ENCODE measurements at places on chromosomes 12 and 14.

DNA sequence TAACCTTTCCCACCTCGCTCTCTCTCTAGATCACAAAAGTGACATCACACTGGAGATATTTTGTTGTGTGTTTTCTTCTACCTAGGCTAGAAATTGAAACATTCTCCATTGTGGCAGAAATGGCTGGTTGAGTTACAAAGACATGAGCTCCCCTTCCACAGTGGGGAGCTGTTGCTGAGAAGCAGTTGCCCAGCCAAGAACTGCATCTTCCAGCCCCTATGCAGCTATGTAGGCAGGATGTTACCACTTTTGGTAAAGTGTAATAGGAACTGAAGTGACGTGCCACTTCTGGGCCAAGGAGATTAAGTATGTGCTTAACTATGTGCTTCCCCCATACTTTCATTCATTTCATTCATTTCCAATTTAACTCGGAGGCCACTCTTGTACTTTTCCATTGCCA, 138.7 kb upstream of the E2F7 start:
- no peak for DNase-seq

DNA sequence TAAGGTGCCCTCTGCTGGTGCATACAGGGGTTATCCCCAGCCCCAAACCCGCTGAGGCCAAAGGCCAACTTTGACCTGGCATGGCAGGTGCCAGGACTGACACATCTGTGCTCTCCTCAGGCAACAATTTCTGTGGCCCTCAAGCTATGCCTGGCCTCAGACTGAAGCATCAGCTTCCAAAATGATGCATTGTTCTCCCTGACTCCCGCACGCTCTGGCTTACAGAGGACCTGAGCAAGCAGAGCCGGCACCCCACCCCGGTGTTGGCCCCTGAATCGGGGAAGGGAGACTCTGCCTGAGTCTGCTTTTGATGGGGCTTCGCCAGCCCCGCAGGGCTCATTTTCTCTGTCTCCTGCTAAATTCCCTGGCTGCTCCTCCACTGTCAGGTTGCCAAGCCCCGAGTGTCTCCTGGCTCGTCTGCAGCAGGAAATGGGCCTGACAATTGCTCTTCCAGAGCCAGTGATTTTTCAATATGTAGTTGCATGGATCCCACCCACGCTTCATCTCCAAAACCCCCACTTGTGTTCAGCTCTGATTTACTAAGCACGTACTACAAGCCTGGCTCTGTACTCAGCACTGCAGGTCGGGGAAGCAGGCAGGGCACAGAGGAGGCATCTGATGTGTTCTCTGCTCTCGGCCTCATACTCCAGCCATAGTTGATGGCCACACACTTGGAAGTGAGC, 126.1 kb downstream of the SLC38A6 start:
- no peak for DNase-seq

DNA sequence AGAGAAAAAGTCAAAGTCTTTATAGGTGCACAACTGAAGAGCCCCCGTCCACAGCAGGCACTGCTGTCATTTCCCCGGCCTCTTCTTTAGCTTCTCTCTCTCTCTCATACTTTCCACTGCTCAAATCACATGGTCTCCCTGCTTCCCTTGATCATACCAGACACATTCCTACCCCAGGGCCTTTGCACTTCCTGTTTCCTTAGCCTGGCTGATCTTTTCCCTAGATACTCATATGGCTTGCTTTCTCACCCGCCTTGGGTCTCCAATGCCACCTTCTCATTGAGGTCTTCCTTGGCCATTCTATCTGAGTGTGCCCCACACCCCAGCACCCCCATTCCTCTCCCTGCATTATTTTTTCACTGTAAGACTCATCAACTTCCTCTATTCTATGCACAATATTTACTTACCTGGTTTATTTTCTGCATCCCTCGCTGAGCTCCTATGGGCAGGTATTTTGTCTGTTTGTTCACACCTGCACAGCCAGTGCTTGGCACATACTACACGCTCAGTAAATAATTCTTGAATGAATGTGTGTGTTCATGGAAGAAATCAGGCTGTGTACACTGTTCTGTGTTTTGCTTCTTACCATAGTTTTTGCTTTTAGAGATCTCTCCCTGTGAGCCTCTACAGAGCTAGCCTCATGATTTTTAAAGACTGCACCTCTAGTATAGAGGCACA, 31.9 kb downstream of the SERPINA1 start:
- DNase-seq = no peak

DNA sequence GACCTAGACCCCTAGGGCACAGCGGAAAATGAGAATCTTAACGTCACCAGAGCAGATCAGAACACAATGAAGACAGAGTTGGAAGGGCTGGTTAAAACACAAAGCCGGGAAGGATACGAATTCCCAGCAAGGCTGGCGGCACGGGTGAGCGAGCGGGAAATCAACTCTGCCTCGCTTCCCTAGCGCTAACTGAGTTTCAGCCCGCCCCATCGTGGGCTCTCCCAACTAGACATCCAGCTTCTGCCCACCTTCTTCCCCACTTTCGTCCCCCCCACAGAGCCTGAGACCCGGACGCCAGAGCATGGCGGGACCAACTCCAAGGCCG, 377 bp downstream of the CCNT1 start:
- no peak for DNase-seq

- peak; percentile 44 for DNase-seq
Measured at GRCh38 chr12:27464220-27464554, 17.7 kb downstream of the SMCO2 start.

DNA sequence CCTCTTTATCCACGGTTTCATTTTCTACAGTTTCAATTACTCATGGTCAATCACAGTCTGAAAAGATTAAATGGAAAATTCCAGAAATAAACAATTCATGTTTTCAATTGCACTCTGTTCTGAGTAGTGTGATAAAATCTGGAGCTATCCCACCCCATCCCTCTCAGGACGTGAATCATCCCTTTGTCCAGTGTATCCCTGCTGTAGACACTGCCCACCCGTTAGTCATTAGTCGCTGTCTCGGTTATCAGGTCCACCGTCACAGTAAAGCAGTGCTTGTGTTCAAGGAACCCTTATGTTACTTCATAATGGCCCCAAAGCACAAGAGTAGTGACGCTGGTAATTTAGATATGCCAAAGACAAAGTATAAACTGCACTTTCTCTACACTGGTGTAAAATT, 141.0 kb upstream of the LMNTD1 start:
- no peak for DNase-seq

- no peak for DNase-seq
Measured at GRCh38 chr14:36952689-36953088, 219.7 kb downstream of the SLC25A21 start.

Data from KBM-7 (cell line).